Activated naive CD4-positive, alpha-beta T cell treated with Interleukin-2 at 50 U/mL for 16 hours (primary cell): ENCODE measurements at places on chromosomes 1 and 21.

GRCh38 chr1:31072304-31072746, 6.8 kb upstream of the PUM1 start:
- DNase-seq = no peak

- no peak for DNase-seq
Observed at GRCh38 chr1:216898801-216899200, 175.6 kb upstream of the ESRRG start.

- no peak for DNase-seq
Observed at GRCh38 chr1:205700865-205701401, 20.6 kb upstream of the SLC45A3 start.

DNA sequence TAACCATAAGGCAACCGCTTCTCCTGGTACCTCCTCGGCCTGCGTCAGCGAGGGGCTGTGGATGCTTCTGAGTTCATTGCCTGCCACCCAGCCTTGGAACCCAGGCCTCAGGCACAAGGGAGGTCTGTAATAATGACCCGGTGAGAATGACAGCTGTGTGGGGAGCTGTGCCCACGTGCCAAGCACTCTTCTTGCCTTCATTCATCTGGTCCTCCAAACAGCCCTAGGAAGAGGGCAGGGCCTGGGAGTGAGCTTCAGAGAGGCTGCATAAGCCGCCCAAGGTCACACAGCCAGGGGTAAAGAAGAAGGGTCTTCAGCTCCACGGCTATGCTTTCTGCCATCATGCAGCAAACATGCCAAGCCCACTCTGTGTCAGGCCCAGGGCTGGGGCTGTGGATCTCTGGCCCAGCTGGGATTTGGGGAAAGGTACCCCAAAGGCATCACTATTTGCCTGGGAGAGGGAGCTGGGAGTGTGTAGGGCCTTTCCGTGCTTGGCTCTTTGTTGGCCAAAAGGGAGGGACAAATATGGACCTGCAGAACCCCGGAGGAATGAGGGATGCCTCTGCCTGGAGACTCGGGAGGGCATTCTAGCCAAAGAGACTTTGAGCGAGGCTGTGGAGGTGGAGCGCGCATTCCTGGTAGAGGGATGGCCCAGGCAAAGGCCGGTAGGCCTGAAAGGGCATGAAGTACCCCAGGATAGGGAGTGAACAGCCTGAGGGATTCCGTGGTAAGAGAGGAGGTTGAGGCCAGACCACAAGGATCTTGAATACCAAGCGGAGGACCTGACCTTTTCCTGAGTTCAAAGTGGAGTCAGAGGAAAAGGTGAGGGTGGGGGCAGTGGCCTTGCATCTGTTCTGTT, 10.1 kb upstream of the EDN2 start:
- no peak for DNase-seq

DNA sequence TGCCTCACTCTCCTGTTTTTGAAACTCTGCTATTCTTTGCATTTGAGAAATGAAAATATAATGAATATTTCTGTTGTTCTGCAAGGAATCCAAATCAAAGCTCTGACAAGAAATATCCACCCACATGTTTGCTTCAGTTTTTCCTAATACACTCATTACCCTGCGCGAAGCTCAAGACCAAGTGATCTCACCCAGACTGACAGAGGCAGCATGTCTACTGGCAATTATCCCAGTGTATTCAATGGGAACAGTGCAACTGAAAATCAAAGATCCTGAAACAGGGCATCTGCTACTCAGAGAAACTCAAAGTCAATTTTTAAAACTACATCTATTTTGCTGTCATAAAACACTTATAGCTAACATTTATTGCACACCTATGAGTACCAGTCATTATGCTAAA, 321.0 kb upstream of the LRRC7 start:
- no peak for DNase-seq

DNA sequence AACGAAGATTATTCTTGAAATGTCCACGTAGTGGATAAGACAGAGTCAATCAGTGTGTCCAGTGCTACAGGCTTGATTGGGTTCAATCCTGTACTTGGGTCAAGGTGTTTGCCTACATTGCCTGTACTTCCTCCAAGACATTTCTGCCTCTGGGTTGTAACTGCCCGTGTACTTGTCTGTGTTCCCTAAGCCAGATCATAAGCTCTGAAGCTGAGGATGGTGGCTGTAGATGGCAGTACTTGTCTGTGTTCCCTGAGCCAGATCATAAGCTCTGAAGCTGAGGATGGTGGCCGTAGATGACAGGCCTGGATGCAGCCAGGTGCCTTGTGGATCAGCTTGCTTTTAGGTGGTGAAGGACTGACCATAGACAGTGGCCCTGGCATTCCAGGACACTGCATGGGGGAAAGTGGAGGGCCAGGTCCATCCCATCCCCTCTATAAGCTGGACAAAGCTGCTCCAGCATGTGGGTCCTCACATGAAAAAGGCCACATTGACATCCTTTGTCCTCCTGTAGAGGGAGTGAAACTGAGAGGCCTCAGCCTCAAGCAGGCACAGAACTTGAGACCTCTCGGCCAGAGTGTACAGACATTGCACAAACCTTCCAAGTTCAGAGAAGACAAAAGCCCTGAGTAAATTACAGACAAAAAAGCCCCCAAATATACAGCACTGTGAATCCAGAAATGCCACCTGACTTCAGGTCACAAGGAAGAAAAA, 2.0 kb upstream of the SRM start:
- no peak for DNase-seq
